ENCODE measurements at places on chromosomes 16 and 17.

- no peak for DNase-seq
Measured at GRCh38 chr17:69733171-69734012, 318.9 kb downstream of the MAP2K6 start.

GRCh38 chr16:17343728-17344127 is 127.0 kb downstream of the XYLT1 start:
- no peak for DNase-seq

DNA sequence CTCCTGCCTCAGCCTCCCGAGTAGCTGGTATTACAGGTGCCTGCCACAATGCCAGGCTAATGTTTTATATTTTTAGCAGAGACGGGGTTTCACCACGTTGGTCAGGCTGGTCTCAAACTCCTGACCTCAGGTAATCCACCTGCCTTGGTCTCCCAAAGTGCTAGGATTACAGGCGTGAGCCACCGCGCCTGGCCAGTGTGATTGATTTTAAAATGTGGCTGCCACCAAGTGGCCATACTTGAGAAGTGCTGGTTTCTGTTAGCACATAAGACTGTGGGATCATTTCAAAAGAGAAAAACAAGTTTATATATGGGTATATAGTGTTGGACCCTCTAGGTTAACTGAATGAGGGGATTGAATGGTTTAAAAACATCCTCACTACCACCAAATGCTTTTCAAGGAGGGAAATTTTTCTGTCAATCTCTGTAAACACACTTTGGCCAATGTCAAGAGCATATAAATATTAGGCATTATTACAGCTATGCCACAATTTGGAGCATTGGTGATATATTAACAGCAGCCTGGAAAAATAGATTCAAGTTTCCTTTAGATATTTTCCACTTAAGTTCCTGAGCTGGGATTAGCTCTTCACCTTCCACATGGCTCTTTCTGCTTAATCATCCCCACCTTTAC is 13.5 kb upstream of the DHRS13 start:
- no peak for DNase-seq

- no peak for DNase-seq
Measured at GRCh38 chr17:76867578-76868175, 527 bp upstream of the MGAT5B start.

GRCh38 chr17:78719630-78720298 is 62.3 kb downstream of the CYTH1 start:
- no peak for DNase-seq

DNA sequence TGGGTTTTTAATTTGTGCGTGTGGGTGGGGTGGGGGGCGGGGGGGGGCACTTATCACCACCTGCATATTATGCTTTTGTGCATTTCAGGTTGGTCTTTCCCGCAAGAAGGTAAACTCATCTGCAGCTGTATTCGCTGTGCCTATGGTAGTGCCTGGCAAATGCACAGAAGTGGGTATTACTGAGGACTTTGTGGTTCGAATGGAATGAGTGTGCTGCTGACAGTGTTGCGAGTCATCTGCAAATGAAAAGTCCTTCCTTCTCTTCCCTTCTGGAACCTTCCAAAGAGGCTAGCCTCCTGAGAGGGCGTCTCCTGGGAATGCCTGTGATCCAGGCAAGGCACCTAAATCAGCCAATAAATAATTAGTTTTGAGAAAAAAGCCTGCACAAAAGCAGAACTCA is 532.9 kb downstream of the MAF start:
- DNase-seq: no peak

DNA sequence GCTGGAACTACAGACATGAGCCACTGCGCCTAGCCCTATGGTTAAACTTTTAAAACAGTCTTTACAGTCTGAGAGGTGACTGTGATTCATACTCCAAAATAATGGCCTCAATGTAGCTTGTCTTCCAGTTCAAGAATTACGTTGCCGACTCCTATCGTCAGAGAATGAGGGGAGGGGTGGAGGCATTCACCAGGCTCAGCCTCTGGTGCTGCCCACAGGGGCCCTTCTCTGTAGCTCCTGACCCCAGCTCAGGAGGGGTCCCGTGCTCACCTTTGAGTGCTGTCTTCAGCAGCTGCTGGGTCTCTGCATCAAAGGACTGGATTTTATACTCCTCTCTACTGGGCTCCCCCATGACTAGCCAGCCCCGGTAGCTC is 1.2 kb downstream of the MIF4GD start:
- no peak for DNase-seq

DNA sequence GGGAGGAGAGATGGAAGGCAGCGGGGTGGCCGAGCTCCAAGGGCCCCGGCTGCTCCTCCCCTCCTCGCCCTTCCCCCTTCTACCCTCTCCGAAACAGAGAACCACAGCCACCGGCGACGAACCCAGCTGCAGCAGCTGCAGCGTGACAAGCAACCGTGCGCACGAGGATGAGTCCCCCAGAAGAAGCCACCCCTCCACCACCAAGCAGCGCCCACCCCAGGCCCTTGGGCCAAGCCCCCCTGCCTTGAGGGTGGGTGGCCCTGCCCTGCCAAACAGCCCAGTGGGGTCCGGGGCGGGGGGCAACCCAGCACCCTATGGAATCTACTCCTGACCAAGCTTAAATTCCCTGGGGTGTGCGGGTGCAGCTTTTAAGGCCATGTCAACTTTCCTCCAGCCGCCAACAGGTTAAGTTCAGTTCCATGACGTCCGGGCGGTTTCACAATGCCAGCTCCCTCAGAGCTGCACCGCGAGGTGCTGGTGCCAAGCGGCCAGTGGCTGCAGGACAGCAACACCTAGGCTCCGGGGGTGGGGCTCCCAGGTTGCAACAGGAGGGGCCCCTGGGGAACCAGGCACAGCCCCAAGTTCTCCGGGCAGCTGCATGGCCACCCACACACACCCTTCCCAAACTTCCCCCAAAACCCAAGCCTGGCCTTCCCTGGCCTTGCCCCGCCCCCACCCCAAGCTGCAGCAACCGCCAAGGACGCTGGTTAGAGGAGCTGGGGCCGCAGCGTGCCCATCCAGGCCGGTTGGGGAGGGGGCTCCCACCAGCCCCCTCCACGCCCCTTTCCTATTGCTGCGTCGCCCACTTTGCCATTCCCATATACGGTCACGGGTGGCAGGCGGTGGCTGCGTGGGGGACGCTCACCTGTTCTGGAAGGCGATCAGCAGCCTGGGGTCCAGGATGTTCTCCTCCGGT is 2.0 kb downstream of the CBX4 start:
- no peak for DNase-seq

DNA sequence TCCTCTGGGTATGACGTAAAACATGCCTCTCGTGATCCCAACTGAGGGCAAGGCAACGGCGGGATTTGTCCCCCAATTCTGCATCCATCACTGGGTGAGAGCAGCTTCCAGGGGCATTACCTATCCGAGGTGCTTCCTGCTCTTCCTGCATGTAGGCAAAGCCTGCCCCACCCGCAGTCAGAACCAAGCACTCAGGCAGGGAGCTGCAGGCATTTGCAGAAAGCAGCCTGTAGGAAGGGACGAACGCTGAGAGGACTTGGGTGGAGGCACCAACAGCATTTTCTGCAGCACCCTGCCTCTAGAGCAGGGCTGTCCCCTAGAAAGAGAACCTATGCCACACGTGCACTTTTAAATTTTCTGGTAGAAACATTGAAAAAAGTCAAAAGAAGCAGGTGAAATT is 5.5 kb downstream of the BCO1 start:
- DNase-seq: no peak

- DNase-seq: no peak
Measured at GRCh38 chr16:58937661-58938060, 203.5 kb upstream of the GOT2 start.

DNA sequence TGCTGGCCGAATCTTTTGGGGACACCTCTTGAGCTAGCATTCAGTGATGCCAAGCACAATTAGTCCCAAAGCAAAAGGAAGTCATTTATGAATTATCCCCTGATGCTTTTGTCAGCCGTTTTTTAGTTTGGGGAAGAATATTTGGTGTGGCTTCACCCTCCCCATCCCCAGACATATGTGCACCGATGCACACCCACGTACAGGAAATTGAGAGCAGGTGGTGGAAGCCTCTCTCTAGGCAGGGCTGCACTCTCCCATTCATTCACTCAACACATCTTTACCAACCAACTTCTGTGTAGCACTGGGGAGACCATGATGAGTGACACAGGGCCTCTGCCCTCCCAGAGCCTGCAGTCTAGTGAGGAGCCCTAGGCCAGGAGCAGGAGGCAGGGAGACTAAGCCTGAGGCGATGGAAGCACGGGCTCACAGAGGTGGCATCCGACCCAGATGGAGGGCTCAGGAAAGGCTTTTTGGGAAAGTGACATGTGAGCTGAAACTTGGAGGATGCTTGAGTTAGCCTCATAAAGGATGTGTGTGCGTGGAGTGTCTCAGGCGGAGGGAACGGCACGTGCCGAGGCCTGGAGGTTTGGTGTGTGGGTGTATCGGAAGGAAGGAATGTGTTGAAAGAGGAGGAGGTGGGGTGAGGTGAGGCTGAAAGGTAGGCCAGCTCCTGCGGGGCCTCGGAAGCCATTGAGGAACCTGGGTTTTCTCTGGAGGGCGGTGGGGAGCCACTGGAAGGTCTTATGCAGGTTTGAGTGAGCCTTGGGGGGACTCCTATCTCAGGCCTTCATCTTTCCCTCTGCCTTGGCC is 43.8 kb downstream of the PSME3IP1 start:
- DNase-seq: no peak

GRCh38 chr16:55261301-55261700 is 62.7 kb upstream of the IRX6 start:
- DNase-seq: no peak

- DNase-seq: no peak
Measured at GRCh38 chr17:82921426-82921825, 81.6 kb upstream of the ZNF750 start.

DNA sequence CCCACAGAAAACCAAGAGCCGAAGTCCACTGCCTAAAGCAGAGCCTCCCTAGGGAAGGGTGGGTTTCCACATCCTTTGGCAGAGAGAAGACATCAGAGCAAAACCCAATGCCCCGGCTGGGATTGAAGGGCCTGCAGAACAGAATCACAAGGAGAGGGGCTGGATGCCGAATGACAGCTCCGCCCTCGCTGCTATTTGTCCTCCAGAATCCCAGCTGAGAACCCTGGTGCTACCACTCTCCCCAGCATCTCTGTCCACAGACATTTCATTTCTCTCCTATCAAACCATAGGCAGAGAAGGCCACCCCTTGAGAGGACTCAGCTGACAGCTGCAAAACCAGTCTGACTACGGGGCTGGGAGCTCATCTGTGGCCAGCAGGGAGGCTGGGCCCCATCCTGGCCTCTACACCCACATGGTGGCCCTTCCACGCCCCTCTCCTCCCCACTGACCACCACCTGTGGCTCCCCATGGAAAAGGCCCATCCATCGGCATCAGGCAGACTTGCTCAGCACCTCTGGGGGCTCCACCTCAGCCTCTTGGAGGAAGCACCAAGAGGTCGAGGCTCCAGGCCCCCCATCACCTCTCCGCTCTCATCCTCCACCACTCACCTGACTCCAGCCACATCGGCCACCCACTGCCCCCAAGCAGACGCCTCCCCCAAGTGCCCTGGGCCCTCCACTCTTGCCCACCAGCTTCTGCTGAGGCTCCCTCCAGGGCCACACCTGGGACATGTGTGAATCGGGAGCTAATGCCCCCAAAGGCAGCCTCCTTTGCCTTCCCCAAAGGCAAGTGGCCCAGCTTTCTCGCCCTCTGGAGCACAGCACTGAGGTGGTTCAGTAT is 288.5 kb downstream of the C16orf95 start:
- DNase-seq: no peak

DNA sequence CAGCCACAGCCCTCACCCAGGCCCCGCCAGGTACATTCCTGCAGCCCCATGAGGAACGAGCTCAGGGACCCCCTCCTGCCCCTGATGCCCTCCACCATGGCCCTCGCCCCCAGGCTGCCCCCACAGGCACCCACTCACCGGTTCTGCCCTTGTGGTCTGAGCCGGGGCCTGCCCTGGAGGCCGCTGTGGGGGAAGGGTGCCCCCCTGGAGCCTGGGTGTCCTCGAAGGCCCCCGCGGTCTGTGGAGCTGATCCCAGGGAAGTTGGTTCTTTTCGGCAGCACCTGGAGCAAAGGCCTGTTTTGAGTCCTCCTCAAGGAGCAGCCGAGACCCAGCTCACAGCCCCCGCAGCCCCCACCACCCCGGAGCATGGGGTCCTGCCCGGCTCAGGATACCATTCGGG is 2.4 kb downstream of the PABPN1L start:
- no peak for DNase-seq

- no peak for DNase-seq
Measured at GRCh38 chr17:66676421-66676820, 158.5 kb upstream of the CACNG5 start.

DNA sequence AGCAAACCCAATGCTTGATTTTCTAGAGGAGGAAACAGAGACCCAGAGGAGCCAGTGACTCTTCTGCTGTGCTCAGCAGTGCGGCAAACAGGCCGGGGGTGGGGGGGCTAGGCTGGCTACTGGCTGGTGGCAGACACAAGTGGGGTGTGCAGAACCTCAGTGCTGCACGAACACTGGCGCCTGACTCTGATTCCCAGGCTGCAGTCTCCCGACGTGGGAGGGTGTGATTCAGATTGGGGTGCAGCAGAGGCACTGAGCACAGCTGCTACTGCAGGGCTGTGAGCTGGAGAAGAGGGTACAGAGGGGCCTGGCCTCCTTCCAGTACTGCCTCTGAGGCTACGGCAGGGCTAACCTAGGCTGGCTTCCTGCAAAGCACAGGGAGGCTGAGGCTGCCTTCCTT is 8.1 kb downstream of the RPL19 start:
- no peak for DNase-seq

- no peak for DNase-seq
Measured at GRCh38 chr16:18803569-18804462, 2.5 kb upstream of the ARL6IP1 start.

- DNase-seq: no peak
Measured at GRCh38 chr16:20673882-20674683, 23.4 kb downstream of the ACSM1 start.

DNA sequence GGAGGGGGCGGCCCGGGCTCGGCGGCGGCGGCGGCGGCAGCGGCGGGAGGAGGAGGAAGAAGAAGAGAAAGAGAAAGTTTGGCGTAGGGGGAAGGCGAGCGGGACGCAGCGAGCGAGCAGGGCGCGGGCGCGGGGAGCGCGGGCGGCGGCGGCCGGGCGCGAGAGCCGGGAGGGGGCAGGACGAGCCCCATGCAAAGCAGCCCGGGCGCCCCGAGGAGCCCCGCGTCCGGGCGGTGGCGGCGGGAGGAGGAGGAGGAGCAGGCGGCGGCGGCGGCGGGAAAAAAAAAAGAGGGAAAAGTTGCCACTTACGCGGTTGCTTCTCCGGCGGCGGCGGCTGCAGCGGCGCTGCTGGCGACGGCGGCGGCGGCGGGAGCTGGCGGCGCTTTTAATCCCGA is 10.3 kb upstream of the ZFHX3 start:
- DNase-seq: no peak

- DNase-seq: no peak
Measured at GRCh38 chr16:31471241-31471874, 594 bp upstream of the TGFB1I1 start.

GRCh38 chr16:85110105-85110504 is 2.2 kb downstream of the CIBAR2 start:
- no peak for DNase-seq
